ENCODE measurements at places on chromosomes 3 and 15.

- DNase-seq = peak; percentile 14
Observed at GRCh38 chr3:109224333-109224732, 87.8 kb downstream of the C3orf85 start.

- DNase-seq = no peak
Observed at GRCh38 chr15:39589815-39590644, 9.2 kb downstream of the THBS1 start.

DNA sequence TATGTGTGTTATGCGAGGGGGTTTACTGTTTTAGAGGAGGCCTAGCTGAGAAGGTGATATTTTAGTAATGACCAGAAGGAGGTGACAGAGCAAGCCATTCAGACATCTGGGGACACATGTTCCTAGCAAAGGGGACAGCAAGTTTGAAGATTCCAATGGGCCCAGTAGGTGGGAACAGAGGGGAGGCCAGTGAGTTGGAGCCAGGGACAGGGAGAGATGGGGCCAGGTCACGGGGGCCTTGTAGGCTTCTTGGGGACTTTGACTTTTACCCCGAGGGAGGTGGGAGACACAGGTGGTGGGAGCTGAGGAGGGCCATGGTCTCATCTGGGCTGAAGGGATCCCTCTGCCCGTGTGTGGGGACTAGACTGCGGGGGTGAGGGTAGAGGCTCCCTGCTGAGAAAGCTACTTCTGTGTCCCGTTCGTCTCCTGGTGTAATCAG lies 72.5 kb downstream of the MGLL start:
- DNase-seq = no peak

GRCh38 chr15:40863660-40864270 lies 10.3 kb downstream of the RHOV start:
- DNase-seq = no peak

DNA sequence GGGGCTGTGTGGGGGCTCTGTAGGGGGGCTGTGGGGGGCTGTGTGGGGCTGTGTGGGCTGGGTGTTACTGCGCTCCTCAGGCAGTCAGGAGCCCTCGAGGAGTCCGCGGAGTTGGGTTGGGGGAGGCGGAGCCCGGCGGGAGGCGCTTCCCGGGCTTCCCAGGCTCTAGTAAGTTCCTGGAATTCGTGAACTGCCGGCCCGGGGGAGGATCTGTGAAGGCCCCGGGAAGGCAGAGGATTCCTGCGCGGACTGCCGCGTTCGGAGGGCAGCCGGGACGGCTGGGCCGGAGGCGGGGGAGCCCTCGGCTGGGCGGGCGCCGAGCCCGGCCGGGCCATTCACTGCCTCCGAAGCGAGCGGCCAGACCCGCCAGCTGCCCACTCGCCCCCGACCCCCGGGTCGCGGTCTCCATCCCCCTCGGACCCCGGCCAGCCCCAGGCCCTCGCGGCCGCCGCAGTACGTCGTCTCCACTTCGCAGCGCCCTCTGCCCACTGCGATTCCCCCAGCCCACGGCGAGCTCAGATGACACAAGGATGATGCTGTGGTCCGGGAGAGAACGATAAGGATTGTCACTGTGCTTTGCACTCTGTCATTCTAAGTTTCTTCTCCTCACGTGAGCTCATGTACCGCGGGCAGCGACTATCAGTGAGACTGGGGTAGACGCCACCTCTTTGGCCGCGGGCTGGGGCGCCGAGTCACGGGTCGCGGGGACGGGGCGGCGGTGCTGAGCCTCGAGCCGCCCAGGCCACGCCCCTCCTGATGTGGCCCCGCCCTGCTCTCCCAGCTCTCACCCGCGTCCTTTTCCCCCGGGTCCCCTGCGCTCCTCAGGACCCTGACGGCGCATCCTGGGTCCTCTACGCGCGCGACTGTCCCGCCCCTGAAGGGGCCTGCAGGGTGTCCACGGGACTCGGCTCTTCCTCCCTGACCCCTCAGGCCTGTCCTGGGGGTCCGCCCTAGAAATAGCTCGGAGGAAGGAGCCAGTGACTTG lies 65.3 kb downstream of the KLF13 start:
- peak; percentile 64 for DNase-seq

DNA sequence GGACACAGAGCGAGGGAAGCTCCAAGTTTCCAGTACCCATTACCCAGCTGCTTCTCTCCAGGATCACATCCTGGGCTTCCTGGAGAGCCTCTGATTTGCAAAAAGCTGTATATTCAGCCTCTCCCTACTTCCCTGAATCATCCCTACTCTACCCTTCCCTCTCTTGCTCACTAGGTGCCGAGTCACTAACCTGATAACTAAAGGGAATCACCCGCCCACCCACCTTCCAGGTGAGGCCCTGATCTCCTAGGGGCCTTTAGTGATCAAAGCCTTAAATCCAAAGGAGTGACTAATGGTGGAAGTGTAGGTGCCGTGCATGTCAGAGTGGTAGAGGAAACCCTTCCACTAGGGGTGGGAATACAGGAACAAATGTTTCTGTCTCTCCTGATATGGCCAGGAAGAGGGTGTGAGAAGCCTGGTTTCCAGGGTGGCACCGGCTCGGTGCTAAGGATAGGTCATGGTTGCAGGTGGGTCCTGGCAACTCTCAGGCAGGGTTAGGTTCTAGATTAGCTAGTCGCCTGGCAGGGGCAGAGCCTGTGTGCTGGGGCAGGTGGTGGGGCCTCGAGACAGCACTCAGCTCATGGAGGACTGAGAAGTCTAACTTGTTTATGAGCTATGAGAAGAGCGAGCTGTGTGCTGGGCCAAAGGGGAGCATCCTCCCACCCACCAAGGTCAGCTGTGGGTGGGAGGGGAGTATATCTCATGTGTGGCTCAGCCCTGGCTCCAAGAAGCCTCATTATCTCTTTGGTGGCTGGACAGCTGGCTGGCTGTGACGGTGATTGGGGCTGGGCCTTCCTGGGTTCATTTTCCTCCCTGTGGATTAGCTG lies 10.1 kb downstream of the SEMA7A start:
- DNase-seq = peak; percentile 53

DNA sequence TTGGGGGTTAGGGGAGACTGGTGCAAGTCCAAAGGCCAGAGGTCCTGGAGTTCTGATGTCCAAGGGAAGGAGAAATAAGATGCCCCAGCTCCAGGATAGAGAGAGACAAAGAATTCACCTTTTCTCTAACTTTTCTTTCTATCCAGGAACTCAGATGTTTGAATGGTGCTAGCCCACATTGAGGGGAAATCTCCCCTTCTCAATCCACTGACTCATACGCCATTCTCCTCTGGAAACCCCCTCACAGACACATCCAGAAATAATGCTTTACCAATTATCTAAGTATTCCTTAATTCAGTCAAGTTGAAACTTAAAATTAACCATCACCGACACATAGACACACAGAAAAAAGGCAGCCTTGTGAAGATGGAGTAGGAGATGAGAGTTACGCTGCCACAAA lies 1085.2 kb downstream of the NSUN3 start:
- DNase-seq = no peak

GRCh38 chr3:126155280-126155640 lies 25.1 kb downstream of the ALDH1L1 start:
- DNase-seq = no peak

GRCh38 chr15:45594835-45595530 lies 7.8 kb downstream of the BLOC1S6 start:
- no peak for DNase-seq

DNA sequence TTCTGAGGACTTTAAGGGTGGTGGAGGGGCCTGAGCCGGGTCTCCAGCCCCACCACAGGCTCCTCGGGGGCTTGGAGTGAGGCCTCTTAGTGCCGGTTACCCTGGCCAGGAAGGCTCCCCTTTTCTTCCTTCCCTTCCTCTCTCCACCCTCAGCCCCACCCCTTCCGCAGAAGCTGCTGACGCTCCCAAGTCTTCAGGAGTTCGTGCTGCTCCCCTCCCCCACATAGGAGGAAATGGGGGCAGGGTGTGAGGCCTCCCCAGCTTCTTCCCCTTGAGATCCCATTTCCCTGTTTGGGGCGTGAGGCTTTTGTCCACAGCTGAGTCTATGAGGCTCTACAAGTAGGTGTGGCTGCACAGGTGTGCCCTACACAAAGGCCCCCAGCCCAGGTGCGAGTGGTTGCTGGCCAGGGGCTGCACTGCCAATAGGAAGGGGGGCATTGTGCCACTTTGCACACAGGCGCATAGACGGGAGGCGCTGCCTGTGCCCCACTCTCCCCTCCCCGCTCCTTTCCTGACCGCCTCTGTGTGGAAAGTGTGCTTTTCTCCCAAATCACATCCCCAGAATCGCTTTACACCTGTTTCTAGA lies 915 bp upstream of the CALML4 start:
- DNase-seq = peak; percentile 90

GRCh38 chr3:182671942-182672341 lies 121.4 kb upstream of the ATP11B start:
- DNase-seq = no peak

DNA sequence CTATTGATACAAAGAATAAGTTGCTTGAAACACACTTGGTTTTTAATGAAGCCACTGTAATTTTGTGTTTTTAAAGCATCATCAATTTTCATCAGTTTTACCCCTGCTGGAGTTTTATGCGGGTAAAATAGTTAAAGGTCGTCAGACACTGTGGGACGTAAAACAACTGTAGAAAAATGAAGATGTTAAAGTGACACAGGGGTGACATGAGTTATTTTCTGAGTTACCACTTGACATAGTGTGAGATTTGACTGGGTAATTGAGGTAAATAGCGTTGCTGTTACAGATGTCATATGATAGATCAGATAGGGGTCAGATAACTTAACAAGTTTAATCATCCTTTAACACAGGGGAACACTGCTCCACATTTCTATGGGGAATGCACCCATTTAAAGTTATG lies 297.6 kb downstream of the CHL1 start:
- no peak for DNase-seq

DNA sequence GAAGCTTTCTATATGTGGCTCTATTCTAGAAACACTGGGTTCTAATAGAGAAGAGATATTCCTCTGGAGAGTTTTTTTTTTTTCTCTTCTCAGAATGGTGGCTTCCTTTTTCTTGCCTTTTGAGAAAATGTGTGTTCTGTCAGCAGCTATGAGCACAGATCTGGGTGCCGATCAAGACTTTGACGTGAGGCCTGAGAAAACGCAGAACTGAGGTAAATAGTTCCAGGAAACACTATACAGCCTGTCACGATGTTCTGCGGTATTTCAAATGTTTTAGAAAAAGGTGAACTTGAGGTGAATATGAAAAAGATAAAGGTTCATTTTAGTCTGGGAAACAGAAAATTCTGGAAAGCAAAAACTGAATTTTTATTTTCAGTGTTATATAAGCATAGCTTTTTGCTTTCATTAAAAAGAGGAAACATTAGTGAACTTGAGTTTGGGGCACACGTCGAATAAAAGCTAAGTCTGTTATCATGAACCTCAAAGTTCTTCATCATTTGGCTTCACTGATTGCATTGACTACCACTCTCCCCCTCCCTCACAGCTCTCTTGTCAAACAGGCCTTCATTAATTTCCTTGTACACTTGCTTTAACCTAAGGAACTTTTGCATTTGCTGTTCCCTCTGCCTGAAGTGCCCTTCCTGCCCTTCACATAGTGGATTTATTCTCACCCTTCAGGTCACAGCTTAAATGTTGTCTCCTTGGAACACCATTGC lies 265.1 kb downstream of the NFKBIZ start:
- peak; percentile 18 for DNase-seq

GRCh38 chr3:169344465-169344864 lies 319.0 kb downstream of the MECOM start:
- DNase-seq = no peak

DNA sequence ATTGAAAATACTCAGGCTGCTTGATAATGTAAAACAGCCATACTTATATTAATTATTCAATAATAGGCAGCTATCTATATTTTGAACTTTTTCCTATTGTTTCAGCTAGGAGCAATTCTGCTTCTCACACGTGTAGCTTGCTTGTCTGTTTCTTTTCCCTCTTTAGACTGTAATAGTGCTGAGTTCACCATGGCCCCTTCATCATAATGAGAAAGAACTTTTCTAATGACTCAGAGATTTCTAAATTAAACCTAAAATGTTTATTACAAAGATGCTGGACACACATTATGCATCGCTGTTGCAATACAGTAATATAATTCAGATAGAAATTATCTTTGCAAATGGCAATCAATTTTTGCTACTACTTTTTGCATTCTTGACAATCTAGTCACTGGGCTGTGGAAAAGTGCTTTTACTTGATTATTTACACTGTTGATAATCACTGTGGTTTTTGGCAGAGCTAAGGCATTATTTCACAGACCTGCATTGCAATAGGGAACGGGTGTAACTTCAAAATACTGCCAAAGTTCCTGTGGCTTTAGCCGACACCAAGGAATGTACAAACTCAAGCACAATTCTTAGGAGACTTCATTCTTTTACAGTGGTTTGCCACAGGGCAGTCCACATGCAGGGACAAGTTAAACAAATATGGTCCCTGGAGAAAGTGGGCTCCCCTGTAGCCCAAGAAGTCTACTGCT lies 281.0 kb upstream of the TBL1XR1 start:
- DNase-seq = no peak

- DNase-seq = no peak
Observed at GRCh38 chr3:25906132-25906906, 116.4 kb downstream of the OXSM start.

- DNase-seq = peak; percentile 26
Observed at GRCh38 chr3:128555098-128555825, 62.3 kb upstream of the GATA2 start.

GRCh38 chr3:31934018-31934417 lies 47.0 kb downstream of the OSBPL10 start:
- peak; percentile 69 for DNase-seq

DNA sequence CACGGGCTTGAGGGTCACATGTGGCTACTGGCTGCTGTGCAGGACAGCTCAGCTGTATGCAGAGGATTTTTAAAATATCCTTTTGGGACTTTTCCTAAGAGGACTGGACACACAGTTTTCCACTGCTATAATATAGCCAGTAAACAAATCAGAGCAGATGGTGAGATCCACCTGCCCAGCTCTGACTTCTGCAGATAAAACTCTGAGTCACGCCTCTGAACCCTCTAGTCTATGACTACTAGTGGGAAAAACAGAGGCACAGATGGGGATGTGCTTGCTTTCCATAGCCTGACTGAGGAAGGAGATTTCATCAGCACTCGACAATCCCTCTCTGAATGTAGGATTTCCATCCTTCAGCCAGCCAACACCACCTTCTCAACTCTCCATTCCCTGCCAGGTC lies 45.1 kb downstream of the COLQ start:
- no peak for DNase-seq

- DNase-seq = peak; percentile 86
Observed at GRCh38 chr3:58052373-58053273, 44.4 kb downstream of the FLNB start.

GRCh38 chr3:7841451-7841850 lies 660.2 kb upstream of the LMCD1 start:
- DNase-seq = no peak
